ENCODE measurements at places on chromosomes 12 and 14. TPM values are rescaled to one million over a fixed set of nuclear protein-coding genes. Genes with fewer than 3 reads are reported as not detected.

DNA sequence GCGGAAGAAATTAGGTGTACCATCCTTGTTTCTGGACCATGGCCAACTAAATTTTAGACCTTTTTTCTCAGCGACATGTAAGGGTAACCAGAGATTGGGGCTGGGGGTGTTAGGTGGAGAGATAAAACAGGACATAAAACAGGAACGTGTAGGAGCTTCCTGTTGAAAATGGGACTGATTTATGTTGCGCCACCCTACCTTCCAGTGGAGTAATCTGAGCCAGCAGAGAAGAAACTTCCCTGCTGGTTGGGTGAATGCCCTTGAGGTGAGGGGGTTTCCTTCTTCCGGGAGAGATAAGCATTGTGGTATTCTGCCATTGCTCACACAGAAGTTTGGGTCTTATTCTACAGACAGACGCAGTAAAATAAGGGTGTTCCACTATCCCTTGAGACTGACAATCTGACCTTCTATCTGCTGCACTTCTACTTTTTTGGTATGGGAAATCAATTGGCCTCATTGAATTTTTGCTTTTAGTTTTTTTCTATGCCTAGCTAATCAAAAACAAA, 417.6 kb downstream of the PCNX1 start:
- no peak for DNase-seq

DNA sequence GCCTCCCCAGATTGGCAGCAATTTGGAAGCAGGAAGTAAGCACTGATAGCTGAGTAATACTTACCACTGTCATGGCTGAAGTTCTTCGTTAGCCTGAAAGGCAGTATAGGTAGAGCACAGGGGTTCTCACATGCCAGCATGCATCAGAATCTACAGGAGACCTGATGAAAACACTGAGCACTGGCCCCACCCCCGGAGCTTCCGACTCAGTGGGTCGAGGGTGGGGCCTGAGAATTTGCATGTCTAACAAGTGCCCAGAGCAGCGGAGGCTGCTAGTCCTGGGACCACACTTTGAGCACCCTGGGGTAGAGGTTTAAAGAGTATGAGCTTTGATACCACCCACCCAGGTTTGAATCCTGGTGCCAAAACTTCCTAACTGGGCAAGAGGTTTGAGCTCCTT, 89.6 kb downstream of the FBXW8 start:
- DNase-seq: no peak

The CYP27B1 gene
- total RNA-seq: 0.49 TPM

DNA sequence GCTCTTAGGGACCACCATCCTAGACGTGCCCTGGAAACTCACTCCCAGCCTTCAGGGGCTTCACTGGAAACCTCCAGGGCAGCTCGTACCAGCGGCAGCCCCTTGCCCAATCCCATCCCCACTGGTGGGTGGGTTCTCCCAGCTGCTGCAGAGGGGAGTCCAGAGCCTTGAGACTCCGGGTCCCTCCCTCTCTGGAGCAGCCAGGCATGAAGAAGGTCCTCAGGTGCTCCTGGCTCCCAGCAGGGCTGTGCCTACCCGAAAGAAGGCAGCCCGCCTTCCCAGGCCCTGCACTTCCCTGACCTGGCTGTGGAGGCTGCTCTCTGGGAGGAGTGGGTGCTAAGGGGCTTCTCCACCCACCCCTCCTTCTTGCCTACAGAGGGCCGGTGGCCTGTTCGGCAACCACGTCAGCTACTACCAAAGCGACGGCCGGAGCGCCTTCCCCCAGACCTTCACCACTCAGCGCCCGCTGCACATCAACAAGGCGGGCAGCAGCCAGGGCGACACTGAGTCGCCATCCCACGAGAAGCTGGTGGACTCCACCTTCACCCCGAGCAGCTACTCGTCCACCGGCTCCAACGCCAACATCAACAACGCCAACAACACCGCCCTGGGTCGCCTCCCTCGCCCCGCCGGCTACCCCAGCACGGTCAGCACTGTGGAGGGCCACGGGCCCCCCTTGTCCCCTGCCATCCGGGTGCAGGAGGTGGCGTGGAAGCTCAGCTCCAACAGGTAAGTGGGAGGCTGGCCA, 115.5 kb upstream of the FKBP4 start:
- DNase-seq: no peak

The FSCB gene
- not detected for total RNA-seq

- DNase-seq: no peak
Measured at GRCh38 chr14:51540364-51540763, 111.3 kb upstream of the FRMD6 start.

DNA sequence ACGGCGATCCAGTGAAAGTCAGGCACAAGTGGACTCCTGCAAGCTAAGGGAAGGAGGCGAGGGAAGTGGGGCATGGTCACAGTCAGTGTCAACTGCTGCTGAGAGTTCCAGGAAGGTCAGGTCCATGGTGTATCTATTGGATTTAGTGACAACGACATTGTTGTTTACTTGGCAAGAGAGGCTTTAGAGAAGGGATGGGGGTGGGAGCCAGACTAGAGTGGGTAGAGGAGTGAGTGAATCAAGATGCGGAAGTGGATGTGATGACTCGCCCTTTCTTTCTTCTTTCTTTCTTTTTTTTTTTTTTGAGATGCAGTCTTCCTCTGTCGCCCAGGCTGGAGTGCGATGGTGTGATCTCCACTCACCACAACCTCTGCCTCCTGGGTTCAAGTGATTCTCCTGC, 12.5 kb downstream of the P2RX7 start:
- DNase-seq: no peak

DNA sequence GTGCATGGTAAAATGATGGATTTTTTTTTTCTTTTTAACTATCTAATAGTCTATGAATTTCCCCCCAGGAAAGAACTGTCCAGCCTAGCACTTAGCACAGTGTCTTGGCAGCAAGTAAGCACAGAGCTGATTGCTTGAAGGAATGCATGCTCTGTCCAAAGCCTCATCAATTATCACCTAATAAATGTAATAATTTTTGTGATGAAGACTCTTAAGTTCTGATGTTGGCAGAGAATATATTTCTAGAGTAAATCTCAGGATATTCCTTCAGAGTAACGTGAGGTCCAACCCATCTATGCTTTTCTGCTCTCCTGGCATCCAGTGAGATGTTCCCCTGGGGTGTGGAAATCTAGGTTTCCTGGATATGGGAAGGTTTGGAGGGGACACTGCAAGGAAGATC, 152.4 kb downstream of the TMX1 start:
- DNase-seq: no peak

- no peak for DNase-seq
Measured at GRCh38 chr14:64891839-64892375, 12.2 kb upstream of the SPTB start.

The TMTC1 gene
- 33.8 TPM for total RNA-seq

The KRT75 gene
- not detected for total RNA-seq

The A2M gene
- total RNA-seq: 640 TPM

The ANAPC7 gene
- 34.4 TPM for total RNA-seq

GRCh38 chr14:39884091-39884490, 451.9 kb upstream of the FBXO33 start:
- no peak for DNase-seq

DNA sequence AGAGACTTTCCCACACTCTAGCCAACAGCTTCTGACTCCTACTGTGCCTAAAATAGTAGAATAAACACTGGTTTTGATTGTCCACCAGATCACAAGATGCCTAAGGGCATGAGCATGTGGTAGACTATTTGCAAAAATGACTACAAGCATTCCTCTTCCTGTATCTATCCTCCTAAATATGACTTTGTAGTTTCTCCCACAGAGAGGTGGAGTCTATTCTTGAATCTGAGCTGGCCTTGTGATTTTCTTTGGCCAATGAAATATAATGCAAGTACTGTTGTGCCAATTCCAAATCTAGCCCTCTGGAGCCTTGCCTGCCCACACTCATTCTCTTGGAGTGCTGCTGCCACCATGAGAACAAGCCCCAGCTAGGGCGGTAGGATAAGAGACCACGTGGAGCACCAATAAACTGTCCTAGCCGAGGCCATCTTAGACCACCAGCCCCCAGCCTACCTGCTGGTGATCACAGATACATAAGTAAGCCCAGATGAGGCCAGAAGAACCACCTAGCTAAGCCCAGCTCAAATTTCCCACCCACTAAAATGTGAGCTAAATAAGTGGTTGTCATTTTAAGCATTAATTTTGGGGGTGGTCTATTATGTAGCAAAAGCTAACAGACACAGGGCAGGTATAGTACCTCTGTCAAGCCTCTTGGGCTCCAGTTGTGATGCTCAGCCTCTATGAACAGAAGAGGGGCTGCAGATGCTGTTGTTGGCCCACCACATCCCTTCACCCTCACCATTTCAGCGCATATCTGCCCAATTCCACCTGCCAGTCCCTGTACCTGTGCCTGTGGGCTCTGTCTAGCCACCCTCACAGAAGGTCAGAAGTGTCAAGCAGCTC, 17.9 kb downstream of the ZFP36L1 start:
- no peak for DNase-seq

DNA sequence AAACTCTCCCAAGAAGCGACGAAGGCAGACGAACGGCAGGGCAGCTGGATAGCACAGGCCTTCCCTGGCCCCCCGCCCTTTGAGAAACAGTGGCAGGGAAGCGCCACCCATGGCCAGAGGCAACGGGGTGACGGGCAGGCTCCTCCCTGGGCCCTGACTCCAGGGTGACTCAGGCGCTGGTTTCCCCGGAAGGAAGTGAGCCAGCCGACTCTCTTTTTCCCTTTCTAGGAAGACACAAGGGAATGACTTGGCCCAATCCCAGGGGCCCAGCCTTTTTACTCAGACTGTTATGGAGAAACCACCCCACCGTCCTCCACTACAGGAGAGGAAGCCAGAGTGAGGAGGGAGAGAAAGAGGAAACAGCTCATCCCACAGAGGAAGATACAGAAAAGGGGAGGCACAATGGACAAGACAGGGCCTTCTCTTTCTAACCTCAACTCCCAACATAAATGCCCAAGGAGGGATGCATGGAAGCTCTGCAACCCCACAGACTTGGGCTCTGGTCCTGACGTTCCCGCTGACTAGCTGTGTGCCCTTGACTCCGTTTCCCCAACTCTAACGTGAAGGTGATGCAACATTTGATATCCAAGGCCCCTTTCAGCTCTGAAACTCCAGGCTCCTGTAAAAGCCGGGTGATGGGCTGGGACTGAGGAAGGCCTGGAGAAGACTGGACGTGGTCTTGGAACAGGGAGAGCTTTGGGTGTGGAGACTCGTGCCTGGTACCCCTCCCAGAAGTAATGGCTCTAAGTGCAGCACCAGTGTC, 27.9 kb downstream of the ACTN1 start:
- DNase-seq: peak; percentile 90

GRCh38 chr12:1122786-1123185, 131.8 kb downstream of the ERC1 start:
- no peak for DNase-seq

- no peak for DNase-seq
Measured at GRCh38 chr14:30581283-30581625, 22.3 kb downstream of the G2E3 start.

DNA sequence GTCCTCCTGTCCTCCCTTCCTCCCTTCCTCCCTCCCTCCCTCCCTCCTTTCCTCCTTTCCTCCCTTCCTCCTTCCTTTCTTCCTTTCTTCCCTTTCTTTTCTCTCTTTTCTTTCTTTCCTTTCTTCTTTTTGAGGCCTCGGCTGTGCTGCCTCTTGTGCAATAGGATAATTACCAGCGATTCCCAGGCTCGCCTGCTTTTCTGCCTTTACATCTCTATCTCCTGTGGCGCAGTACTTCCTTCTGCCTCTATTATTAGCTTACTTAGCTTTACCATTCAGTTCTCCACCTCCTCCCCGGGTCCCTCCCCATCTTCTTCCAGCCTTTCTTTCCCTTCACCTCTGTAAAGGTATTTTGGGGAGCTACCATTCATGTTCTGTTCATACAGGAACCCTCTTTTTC, 19.9 kb downstream of the ETV6 start:
- no peak for DNase-seq

GRCh38 chr14:33986804-33987203, 35.9 kb upstream of the EGLN3 start:
- no peak for DNase-seq

The SLCO1B3 gene
- total RNA-seq: not detected

- peak; percentile 64 for DNase-seq
Measured at GRCh38 chr14:104228221-104228620, 89.8 kb downstream of the KIF26A start.

The WNT1 gene
- total RNA-seq: not detected

The MAP3K9 gene
- 1.7 TPM for total RNA-seq

DNA sequence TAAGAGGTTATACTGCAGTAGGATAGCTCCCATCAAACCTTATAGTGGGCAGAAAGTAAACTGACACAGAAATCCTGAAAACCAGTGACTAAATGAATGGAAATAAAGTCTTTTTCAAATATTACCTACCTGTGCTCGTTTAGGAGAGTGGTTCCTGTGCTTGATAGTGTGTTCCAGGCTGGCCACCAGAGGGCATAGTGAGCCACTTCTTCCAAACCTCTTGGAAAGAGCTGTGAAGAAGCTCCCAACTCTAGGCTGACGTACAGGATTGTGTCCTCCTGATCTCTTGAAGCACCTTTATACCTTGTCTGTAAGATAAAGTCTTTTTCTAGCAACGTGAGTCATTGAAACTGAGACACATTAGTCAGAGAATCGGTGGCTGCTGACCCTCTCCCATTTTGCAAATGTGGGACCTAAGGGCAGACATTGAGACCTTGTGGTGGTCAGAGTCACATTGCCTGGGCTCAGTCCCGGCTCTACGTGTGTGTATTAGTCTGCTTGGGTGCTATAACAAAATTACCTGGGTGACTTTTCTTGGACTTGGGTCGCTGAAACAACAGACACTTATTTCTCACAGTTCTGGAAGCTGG, 17.6 kb downstream of the TDP1 start:
- DNase-seq: peak; percentile 73

DNA sequence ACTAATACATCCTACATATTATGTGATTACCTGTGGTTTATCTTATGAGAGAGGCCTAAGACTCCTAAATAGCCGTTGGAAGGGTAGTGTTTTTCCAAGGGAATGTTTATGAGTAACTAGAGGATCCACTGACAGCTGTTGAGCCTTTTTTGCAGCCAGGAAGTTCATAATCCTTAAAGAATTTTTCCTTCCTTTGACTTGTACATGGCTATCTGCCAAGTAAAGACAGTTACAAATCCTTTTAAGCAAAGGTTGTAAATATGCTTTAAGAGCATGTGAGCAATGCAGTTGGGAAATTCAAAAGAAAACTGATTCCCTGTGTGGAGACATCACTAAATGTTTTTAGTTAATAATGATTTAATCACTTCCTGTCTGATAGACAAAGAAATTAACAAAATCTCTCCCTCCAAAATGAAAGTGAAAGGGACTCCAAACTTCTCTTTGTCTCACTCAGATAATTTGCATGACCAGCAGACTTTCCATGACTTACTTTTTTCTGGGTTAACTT, 333.8 kb downstream of the PDZRN4 start:
- DNase-seq: no peak

The SPIC gene
- not detected for total RNA-seq

DNA sequence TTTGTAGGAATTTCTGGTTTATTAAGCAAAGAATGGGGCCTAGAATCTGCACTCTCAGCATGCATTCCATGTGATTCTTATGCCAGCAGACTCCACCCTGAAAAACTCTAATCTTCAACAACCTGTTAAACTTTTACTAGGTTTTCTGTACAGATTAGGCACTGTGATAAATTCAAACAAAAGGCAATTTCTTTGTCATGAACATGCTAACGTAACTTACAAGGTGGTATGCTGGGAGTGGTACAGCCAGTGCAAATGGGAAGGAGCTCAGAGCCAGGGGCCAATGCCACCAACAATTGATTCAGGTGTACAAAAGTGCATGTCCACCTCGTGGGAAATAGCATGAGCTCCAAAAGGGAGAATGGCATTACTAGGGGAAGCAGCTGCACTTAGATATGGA, 83.0 kb downstream of the PPFIBP1 start:
- DNase-seq: no peak

Measured in Right ventricle myocardium inferior (tissue), 1 donor.